ENCODE measurements at places on chromosomes 3 and 15.

GRCh38 chr15:66720206-66721010, 18.4 kb downstream of the SMAD6 start:
- peak; percentile 74 for DNase-seq

- peak; percentile 51 for DNase-seq
Observed at GRCh38 chr15:74780523-74781430, 1.1 kb upstream of the CSK start.

GRCh38 chr3:195255176-195255500, 15.8 kb downstream of the XXYLT1 start:
- DNase-seq, result no peak

- no peak for DNase-seq
Observed at GRCh38 chr3:171178714-171179113, 152.2 kb upstream of the SLC2A2 start.

- DNase-seq, result no peak
Observed at GRCh38 chr15:72760590-72761260, 22.8 kb downstream of the ADPGK start.

- no peak for DNase-seq
Observed at GRCh38 chr3:142768338-142768737, 44.5 kb downstream of the TRPC1 start.

DNA sequence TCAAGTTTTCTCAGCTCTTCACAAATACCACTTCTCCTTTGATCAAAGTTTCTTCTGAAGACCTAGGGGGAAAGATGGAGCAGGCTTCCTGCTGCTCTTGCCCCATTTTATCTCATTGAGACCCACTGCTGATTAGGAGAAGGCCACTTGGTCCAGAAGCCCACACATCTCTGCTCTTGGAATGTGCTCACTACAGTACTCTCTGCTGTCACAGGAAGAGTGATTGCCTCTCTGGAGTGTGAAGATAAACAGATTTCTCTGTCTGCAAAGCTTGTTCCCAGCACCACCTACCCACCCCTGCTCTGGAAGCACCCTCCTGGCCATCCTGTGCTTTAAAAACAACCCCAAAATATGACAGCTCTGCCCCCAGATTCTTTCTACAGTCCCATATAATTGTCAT, 41.3 kb upstream of the PRTG start:
- DNase-seq, result no peak

GRCh38 chr15:59632714-59633113, 21.1 kb downstream of the GCNT3 start:
- DNase-seq, result no peak
